Activated T-helper 17 cell treated with anti-CD3 and anti-CD28 coated beads, Interleukin-2, amount 50 U/mL, for 72 hours (primary cell): ENCODE measurements at places on chromosomes 4 and X. TPM values are rescaled to one million over a fixed set of nuclear protein-coding genes. Genes with fewer than 3 reads are reported as not detected.

The GLRA3 gene
- not detected for total RNA-seq

- ATAC-seq = no peak
These were observed 246.0 kb downstream of the CXXC4 start for GRCh38 chr4:104248726-104249125.

GRCh38 chrX:120560405-120560841 is 339 bp downstream of the CUL4B start:
- ATAC-seq = peak; percentile 66

The UGT8 gene
- 0.82 TPM for total RNA-seq

DNA sequence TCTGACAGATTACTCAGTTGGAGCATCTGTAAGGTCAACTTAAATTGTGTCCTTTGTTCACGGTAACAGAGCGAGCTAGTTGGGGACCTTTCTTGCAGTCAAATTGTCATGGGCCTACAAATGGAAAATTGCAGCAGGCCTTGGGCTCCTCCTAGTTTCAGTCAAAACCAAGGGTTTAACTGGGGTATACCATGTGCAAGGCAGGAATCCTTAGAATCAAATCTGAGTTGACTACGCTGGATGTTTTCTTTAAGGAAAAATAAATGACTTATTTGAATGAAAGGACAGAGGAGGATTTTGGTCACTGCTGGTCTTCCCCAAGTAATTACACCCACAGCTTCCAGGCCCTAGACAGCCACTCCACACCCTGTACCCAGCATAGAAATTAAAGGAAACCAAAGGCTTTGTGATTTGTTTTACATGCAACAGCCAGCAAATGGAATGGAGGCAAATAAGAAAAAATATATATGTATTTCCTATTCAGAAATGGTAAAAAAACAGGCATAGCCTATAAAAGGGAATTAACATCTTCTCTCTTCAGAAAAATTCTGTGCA is 307.1 kb downstream of the LDB2 start:
- ATAC-seq = no peak

The PNMA6F gene
- not detected for total RNA-seq
